ENCODE measurements at places on chromosomes 1 and 21.
A peak's percentile ranks its signal among the peaks of the same experiment; 100 is the strongest.

DNA sequence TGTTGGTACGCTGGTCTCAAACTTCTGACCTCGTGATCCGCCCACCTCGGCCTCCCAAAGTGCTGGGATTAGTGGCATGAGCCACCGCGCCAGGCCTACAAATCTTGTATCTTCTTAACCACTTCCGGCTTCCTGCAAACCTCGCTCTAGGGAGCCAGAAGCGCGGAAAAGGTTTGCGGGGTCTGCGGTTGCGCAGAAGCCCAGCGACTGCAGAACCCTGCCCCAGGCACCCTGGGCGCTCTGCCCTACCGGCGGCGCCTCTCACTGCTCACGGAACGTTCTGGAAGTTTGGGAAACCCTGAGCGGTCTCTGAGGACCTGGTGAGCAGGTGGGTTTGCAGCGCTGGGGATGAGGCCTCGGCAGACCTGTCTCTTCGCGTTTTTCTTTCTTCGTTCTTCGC lies at the start of gene C1orf146:
Gene C1orf146, plus strand, starts transcription at position 195 of the 400 bp plus-strand sequence. CDS start 13,506 bp downstream, outside the sequence.
- no peak for DNase-seq

GRCh38 chr1:108824051-108824450 lies 32.8 kb downstream of the AKNAD1 start:
- no peak for DNase-seq

- DNase-seq = peak; percentile 73
Observed at GRCh38 chr1:62299426-62300200, 19.6 kb downstream of the KANK4 start.

GRCh38 chr21:45937721-45938452 lies 43.7 kb upstream of the COL6A1 start:
- DNase-seq = no peak

GRCh38 chr1:202283379-202283844 lies 58.3 kb downstream of the UBE2T start:
- peak; percentile 90 for DNase-seq
